ENCODE measurements at places on chromosomes 12 and 14.

DNA sequence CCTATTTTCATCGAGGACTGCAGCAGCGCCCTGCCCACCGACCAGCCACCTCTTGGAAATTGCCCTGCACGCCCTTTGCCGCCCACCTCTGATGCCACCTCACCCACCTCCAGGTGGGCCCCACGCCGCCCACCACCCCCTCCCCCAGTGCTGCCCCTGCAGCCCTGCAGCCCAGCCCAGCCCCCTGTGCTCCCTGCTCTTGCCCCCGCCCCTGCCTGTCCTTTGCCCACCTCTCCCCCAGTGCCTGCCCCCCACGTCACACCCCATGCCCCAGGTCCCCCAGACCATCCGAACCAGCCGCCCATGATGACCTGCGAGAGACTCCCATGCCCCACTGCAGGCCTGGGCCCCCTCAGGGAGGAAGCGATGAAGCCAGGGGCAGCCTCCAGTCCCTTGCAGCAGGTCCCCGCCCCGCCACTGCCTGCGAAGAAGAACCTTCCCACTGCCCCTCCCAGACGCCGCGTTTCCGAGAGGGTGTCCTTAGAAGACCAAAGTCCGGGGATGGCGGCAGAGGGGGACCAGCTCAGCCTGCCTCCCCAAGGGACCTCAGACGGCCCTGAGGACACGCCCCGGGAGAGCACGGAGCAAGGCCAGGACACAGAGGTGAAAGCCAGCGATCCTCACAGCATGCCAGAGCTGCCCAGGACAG is 96.5 kb downstream of the LGMN start:
- DNase-seq, result no peak

DNA sequence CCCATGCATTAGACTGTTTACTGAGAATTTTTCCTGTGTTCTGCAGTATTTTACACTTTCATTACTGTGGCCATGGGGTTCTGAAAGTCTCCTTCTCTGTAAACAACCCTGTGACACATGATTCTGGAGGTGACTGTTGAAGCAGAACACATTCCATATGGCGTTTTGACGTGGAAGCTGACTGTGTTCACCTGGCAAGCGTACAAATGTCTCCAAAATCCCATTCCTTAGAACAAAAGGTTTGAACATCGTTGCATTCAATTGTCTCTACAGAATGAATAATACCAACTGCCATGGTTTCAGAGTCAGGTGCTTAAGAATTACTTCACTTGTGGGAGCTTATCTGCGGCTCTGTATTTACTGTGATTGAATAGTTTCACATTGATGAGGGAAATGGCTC is 485.6 kb upstream of the TMEM132C start:
- no peak for DNase-seq

GRCh38 chr12:65756956-65757511 is 67.2 kb upstream of the HMGA2 start:
- no peak for DNase-seq

DNA sequence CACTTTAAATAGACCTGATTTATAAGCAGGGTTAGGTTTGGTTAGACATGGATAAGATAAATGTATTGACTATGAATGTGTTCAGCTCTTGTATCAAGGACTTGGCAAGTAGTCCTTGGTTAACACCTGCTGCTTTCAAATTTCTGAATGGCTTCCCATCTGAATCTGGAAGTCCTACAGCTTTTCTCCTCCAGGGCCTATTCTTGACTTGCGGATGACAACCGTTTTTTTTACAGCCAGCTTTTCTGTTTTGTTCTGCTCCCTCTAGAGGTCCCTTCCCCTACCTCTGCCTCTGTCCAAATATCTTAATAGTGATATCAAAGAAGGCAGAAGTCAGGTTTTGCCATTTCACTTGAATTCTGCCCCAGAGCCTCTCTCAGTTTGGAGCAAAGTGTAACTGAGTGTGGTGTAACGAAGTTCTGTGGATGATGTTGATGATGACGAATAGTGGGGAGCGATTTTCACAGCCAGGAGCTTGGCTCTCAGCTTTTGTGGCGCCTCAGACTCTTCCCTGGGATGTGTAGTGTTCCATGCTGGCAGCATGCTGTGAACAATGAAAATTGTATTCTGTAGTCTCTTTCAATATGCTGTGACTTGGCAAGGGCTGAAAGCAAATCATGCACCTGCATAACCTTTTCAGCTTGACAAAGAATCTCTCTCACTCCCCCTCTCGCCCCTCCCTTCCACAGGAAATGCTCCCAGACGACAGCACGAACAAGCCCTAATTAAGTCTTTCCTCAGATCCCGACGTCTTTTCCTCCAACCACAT is 5.0 kb upstream of the SLC4A8 start:
- peak; percentile 63 for DNase-seq

DNA sequence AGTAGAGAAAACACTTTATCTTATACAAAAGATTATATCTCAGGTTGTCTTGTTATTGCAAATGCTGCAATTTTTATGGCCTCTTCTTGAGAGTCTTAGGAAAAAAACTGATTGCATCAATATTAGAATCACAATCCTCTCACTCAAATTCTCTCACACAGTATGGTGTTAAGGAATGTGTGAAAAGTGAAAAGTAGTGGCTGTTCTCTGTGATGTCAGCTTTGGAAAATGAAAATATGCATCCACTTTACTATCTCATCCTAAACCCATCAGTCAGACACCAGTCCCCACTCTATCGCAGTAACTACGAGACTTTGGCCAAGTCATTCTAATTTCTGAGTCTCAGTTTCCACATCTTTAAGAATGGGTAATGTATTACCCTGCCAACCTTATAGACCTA is 32.6 kb upstream of the NTF3 start:
- no peak for DNase-seq

- no peak for DNase-seq
Observed at GRCh38 chr12:11774821-11775220, 125.3 kb downstream of the ETV6 start.

- DNase-seq, result no peak
Observed at GRCh38 chr14:95722525-95723190, 8.7 kb upstream of the TCL1A start.

GRCh38 chr14:65001723-65002122 is 15.0 kb downstream of the FNTB start:
- no peak for DNase-seq

GRCh38 chr14:23103581-23103980 is 1.2 kb downstream of the CIROP start:
- no peak for DNase-seq

DNA sequence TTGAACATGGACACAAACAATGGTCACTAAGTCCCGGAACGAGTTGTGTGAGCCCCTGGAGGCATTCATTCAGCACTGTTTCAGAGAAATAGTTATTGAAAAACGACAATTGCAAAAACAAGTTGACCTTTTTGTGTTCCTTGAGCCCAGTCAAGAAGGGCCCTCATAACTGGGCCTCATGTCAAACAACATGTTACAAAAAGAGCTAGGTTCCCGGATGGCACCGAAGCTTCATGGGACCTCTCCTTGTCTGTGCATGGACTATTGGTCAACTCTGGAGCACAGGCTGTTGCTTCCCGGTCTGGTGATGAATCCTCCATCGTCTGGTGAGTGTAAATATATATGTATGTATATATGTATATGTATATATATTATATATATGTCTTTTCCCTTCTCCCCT is 176.6 kb downstream of the ALG10 start:
- no peak for DNase-seq
